Stimulated activated CD8-positive, alpha-beta memory T cell treated with anti-CD3 and anti-CD28 coated beads, Interleukin-15, amount 100 ng/mL, for 4 hours (primary cell): ENCODE measurements at places on chromosomes 1 and 21.

DNA sequence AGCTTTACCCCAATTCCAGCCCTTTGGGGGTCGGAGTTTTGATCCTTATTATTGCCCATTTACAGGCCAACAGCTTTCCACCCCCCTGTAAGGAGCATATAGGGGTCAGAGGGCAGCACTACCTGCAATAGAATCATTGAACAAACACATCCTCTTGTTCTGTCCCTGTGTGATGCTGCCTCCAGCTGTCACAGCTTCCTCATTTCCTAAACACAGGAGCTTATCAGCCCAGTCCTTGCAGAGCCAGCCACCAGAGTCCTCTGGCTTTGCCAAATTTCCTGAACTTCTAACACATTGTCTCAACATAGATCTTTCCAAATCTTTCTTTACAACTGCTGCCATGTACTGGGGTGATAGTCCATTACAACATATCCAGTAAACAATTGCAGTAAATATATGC, 32.8 kb upstream of the PTBP2 start:
- no peak for DNase-seq

DNA sequence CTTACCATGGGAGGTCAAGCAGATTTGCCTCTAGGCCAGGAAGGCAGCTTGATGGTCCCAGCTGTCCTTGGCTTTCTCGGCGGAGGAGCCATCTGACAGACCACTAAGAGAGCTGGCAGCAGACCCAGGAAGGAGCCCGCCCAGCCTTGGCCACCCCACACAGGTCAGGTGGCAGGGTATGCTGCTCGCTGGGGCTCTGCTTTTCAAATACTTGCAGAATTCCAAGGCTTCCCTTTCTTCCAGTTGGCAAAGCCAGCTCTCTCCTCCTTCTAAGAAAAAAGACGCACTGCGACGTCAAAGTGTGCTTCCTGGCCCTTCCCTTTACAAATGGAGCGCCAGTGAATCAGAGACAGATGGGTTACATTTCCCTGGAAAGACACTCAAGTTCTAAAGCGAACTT, 229.4 kb downstream of the CACNA1E start:
- DNase-seq: no peak

DNA sequence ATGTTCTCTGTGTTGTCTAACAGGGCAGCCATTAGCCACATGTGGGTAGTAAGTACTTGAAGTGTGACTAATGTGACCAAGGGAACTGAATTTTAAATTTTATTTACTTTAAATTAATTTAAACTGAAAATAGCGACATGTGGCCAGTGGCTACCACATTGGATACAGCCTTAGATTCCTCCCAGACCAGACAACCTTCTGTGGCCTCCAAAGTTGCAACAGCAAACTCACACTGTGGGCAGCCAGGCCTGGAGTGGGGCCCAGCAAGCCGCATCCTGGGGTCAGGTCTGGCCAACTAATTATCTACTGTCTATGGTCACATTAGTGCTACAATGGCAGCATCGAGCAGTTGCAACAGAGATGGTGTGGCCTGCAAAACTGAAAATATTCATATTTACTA, 11.7 kb downstream of the EIF2D start:
- DNase-seq: no peak

- no peak for DNase-seq
These were observed 311.5 kb downstream of the DUSP10 start for GRCh38 chr1:221430152-221430960.

- no peak for DNase-seq
These were observed 25.8 kb upstream of the EVA1B start for GRCh38 chr1:36349241-36349671.

- DNase-seq: no peak
These were observed 120.5 kb downstream of the FGGY start for GRCh38 chr1:59417406-59417805.

- peak; percentile 13 for DNase-seq
These were observed 11.7 kb upstream of the HSD11B1 start for GRCh38 chr1:209692745-209693504.

- no peak for DNase-seq
These were observed 971 bp downstream of the CAPZB start for GRCh38 chr1:19484338-19484797.

DNA sequence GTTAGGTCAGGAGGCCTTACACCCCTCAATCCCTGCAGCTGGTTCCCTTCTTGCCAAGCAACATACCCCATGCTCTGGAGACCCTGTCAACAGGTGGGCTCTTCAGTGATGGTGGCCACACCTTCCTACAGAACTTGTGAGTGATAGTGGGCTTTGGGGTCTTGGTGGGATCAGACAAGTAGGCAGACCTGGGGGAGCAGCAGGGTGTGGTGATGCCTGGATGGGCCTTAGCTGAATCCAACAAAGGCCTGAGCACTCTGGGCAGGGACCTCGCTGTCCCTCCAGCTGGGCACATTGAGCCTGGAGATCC, 14.9 kb downstream of the FAAH start:
- no peak for DNase-seq

GRCh38 chr1:46532498-46533178, 18.8 kb downstream of the KNCN start:
- DNase-seq: peak; percentile 34

DNA sequence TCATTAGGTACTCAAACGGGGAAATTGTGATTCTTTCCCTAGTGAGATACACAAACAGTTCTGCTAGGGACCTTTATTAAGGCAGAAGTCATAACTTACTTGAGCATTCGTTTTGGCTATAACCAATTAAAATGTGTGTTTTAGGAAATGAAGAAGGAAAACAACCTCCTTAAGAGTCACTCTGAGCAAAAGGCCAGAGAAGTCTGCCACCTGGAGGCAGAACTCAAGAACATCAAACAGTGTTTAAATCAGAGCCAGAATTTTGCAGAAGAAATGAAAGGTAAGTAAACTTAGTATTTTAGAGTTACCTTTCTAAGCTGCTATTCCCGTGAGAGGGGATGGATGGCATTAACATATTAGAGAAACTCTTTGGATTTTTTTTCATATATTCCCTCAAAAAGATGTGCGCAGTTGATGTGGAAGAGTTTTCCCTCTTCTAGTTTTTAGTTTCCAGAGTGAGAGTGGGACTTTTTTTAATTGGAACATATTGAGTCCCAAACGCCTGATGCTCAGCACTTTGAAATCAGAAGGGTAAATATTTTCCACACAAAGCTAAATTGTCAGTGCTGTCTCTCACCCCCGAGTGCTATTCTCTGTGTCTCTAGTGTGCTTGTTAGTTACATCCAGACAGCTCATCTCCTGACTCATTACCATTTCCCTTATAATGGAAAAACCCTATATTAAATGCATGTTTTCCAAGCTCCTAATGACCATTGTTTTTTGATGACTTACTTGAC, 34.9 kb downstream of the CENPF start:
- no peak for DNase-seq

- DNase-seq: no peak
These were observed 20.3 kb upstream of the KNCN start for GRCh38 chr1:46571691-46572225.

DNA sequence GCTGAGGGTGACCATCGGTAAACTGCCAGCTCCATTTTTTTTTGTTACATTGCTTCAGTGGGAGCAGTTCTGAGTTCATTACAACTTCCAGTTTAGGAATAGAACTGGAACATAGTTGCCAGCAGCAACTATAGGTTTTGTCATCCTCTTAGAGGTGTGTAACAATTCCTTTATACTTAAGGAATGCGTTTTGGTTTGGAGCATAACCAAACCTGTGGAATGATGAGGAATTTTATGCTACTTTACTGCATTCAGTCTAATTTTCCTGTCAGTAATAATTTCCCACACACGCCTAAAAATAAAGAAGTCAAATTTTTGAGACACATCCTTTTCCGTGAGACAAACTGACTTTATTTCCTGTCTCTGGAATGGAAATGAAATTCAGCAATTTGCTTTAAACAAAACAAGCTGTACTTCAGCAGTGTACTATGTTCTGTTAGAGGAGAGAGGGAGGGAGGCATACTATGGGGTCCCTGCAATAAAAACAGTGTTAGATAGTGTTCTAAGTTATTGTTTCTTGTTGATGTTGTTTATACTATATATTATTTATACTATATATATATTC, 4.8 kb upstream of the AMPD1 start:
- DNase-seq: no peak
